Activated CD4-positive, alpha-beta T cell treated with anti-CD3 and anti-CD28 coated beads for 4 hours (primary cell): ENCODE measurements at places on chromosomes 3 and 15.
A peak's percentile ranks its signal among the peaks of the same experiment; 100 is the strongest.

DNA sequence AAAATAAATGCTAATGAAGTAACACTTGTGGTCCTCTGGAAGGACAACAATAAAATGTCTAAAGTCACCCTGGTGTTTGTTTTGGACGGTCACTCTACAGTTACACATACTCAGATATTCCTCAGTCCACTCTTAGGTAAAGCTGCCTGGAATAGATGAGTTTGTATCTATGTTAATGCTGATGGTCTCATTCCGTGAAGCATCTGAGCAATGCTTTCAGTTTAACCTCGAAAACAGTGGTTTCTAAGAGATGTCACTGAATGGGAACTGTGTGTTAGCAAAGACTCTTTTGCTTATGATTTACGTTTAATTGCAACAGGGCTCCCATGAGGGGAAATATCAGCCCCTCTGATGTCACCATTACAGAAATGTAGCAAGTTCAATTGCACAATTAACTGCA lies 49.1 kb downstream of the FBN1 start:
- no peak for DNase-seq

GRCh38 chr3:42961633-42962032 lies 17.5 kb upstream of the GASK1A start:
- DNase-seq = peak; percentile 29

- no peak for DNase-seq
These were observed 161.5 kb upstream of the TPM1 start for GRCh38 chr15:62881056-62881455.

GRCh38 chr3:150036780-150037179 lies 66.1 kb upstream of the PFN2 start:
- no peak for DNase-seq

DNA sequence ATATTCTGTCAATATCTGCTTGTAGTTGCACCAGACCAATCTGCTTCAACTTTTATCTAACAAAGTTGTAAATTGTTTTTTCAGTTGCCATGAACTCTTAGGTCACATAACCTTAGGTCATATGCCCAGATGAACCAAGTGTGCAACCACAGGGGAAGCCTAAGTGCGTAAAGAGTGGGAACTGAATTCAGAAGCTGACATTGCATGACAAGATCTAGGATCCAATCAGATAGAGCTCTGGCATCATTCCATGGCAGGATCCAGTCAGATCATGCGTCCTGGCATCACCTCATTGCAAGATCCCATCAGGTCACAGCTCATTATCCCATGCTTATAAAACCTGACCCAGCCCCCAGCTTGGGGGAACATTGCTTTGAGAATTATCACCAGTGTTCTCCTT lies 18.9 kb upstream of the IFT57 start:
- no peak for DNase-seq

- DNase-seq = no peak
These were observed 367.8 kb upstream of the IL12A start for GRCh38 chr3:159620873-159621272.

DNA sequence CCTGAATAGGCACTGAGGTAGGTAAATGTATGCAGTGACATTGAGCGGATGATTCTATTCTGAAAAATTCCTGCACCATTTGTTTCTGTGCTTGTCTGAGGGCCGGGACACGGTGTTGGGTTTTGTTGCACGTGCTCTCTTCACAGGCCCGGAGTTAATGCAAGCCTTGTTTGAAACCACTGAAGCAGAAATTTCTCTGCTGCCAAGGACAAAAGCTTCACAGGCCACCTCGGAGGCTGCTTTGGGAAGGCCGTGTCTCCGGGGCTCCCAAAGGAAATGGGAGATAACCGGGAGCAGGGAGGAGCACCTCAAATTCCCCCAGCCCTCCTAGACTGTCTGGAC lies 179.4 kb downstream of the OPA1 start:
- DNase-seq = no peak

DNA sequence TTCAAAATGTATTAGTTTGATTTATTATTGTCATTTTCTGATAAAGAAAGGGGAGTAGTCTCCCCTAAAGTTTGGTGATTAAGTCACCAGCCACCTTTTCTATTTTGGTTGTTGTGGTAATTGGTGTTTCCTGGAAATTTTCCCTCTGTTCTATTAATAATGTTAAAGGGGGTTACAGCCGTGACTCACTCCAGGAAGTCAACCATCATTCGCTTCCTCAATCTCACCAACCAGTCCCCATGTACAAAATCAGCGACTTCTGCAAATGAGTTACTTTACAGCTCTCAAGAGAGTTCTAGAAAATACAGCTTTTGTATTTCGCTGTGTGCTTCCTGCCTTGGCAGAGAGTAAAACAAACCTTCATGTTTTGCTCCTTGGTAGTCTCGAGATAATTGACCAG lies 285.1 kb downstream of the LPP start:
- DNase-seq = peak; percentile 49

DNA sequence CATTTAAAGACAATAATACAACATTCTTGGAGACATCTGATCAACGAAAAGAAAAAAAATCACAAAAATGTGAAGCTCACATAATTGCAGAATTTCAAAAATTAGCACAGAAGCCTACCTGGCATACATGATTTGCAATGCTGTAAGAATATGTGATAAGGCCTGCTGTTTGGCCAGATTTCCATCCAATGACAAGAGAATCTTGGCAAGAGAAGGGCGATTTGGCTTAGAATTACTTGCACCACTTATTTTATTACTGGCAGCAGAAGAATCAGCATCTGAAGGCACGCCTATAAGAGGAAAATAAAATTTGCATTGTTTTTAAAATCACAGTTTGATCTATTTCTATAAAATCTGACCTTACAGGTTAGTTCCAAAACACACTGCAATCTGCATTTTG lies 70.3 kb upstream of the OCA2 start:
- DNase-seq = no peak

DNA sequence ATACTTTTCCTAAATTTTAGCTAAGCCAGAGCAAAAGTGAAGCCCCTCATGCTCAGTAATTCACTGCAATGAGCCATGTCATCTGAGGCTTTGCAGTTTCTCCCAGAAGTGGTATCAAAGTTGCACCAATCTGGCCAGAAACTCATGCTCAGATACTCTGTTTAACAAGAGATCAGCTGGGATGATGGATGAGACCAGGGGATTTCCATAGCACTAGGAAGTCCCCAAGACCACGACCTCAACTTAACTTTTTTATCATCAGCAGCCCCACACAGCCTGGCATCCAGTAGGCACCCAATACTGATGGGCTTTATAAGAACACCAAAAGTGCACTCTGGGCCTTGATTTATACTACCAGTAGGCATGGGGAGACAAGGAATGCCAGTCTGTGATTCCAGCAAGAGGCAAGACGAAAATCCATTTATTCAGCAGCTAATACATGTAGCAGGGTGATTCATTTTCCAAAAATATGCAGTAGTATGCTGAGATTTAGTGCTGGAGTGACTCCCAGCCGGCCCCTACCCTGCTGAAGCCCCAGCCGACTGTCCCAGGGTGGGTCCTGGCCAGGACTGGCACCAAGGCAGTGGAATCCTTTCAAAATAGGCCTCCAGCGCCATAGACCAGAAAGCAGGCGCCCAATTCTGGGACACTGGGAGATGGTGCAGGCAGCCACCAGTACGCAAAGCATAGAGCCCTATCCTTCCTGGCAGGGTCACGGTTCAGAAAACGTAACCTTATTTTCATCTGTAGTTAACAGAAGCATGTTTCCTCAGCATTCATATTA lies 612 bp upstream of the LDHAL6B start:
- DNase-seq = no peak

- DNase-seq = no peak
These were observed 4.8 kb downstream of the ADAMTSL3 start for GRCh38 chr15:83658430-83659416.

GRCh38 chr3:30268288-30268687 lies 338.1 kb upstream of the TGFBR2 start:
- DNase-seq = no peak

DNA sequence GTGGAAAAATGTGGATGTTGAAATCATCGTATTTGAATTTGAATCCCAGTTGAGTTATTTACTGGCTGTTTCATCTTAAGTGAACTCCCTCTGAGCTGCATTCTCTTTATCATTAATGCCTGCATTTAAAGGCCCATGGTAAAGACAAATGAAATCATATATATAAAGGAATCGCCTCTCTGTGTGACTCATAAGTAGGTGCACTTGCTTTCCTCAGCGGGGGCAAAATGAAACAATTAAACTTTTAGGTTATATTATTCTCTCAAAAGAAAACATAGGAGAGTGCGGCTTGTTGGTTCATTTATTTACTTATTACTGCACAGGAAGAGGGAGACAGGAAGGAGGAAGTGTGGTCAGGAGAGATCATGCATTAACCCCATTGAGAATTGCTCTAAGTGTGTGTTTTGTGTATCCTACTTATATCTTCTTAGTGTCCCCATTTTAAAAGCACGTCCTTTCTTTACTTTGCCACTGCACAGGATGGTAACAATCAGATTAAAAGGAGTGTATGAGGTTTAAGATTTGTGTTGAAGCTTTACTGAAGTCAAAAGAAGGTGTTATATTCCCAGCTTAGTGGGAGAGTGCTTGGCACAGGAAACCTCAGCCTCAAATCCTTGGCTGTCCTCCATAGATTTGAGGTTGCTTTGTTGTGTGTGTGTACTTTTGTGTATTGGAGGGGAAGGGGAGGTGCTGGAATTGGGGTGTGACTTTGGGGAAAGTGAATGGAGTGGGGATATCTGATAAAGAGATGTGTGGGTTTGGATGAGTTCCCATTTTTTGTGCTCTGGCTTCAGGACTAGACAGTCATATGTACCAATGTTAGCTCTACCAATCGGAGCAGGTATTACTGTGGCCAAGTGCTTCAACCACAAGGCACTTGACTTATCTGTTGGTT lies 595.8 kb upstream of the NR2F2 start:
- no peak for DNase-seq

DNA sequence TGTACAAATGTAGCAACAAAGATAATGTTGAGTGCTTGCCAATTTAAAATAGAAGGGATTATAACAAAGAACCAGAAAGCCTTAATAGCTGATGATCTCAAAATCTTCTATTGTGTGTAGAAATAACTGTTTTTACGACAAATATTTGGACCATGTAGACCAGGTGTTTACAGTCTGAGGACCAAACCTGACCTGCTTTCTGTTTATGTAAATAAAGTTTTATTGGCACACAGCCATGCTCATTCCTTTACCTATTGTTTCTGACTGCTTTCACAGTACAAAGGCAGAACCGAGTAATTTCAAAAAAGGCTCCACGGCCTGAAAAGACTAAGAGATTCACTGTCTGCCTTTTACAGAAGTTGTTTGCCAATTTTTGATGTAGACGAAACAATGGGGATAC lies 91.8 kb downstream of the GOLIM4 start:
- no peak for DNase-seq

- DNase-seq = no peak
These were observed 208.5 kb downstream of the LPP start for GRCh38 chr3:188362405-188362831.
